ENCODE measurements at places on chromosomes 7 and 10.

- DNase-seq, result no peak
Measured at GRCh38 chr7:36276428-36277248, 113.0 kb upstream of the ANLN start.

GRCh38 chr7:157817433-157817832 lies 480.6 kb downstream of the DNAJB6 start:
- no peak for DNase-seq

DNA sequence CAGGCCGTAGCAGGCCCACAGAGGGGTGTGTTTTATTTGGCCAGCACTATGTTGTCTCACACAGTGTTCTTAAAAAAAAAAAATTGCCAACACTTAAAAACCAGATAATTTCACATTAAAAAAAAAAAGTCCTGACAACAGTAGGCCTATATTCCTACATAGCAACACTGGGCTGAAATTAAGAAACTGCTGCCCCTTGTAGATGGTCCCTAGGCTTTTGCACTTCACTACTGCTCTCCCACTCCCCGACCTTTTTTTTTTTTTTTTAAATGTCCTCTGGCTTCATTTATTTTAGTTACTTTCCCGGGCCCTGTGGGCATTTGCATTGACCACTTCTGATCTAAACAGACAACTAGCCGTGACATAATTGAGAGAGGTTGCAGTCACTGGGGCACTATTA lies 36.0 kb downstream of the SPAG6 start:
- DNase-seq, result no peak

- DNase-seq, result no peak
Measured at GRCh38 chr10:88987243-88987725, 3.3 kb upstream of the FAS start.

- no peak for DNase-seq
Measured at GRCh38 chr7:105638902-105639495, 57.7 kb upstream of the EFCAB10 start.

GRCh38 chr10:91013985-91014384 lies 93.1 kb upstream of the ANKRD1 start:
- no peak for DNase-seq

DNA sequence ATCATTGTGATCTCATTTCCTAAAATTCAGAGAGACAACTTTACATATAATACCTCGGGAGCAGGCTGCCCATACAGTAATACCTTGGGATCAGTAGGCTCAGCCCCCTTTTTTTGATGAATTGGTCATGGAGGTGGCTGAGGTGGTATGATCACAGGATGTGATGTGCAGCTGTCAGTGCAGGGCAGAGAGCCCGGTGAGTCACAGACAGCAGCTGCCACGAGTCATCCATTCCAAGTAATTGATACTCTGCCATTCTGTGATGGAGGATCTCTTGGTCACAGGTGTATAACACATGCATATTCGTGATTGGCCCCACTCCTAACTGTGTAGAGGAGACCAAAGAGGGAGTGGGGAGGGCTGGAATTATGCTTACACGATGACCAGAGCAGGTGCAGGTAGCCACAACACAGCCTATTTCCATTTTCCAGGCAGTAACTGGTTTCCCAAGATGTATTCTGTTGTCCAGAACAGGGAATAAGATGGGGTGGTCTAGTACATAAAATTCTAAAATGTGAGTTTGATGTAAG lies 14.1 kb downstream of the NRCAM start:
- no peak for DNase-seq

DNA sequence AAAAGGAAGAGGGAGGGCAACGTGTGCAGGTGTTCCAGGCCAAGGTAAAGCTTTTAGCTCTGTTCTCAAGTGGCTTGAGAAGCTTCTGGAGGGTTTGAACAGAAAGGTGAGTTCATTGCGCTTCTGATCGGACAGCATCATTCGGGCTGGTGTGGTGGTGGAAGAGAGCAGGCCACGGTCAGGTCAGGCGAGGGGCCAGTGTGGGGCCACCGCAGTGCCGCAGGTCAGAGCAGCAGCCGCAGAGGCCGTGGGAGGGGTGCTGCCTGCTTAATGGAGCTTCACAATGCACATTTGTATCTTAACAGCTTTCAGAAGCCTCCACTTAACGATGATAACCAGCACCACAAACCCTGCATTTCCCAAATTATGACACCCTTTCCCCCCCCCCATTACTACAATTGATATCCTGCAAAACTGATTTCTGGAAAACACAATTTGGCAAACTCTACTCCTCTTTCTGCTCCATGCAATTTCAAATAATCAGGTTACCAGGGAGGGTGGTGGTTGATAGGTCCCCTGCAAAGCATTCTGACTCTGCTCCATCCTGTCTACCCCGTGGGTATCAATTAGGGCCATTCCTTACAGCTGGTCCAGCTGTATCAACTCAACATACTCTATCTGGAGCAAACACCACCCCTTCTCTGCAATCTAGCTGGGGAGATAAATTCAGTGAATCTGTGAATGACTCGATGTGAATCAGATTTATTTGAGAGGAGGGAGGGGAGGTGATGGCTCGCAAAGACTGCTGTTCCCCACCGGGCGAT lies 162.9 kb downstream of the ACTR3B start:
- DNase-seq, result no peak

DNA sequence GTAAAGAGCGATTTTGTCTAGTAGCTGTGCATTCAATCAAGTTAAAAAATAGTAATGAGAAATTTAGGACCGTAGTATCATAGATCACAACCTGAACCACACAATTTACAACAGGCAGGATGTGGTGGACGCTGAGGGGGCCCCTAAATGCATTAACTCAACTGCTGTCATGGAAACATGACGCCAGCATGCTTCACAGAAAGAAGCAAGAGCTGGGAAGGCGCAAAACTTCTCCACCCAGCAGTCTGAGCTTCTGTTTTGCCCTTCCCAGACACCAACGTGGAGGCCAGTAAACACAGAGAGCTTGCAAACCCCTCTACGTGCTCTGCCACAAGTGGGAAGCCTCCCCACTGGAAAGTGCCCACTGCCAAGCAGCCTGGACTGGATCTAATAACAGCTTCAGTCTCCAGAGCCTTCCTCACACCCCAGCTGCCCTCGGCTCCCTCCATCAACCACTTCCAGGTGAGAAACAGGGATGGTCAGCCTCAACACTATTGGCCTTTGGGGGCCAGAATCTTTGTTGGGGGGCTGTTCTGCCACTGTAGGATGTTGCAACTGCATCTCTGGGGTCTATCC lies 151.8 kb downstream of the SFMBT2 start:
- DNase-seq, result no peak

DNA sequence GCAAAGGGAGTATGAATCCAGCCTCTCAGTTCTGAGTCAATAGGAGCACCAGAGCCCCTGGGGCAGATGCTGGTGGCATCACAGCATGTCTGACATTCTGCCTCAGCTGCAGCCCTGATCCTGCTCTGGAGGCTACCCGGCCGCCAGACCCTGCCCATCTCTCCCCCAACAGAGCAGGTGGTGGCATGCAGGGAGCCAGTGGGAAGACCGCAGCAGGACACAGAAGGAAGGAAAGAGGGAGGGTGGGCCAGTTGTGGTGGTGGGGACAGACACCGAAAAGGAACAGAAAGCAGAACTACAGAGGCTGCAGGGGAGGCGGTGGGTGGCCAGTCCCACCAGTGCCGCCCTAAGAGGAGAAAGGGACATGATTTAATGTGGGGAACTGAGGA lies 35.3 kb downstream of the BLNK start:
- DNase-seq, result no peak

DNA sequence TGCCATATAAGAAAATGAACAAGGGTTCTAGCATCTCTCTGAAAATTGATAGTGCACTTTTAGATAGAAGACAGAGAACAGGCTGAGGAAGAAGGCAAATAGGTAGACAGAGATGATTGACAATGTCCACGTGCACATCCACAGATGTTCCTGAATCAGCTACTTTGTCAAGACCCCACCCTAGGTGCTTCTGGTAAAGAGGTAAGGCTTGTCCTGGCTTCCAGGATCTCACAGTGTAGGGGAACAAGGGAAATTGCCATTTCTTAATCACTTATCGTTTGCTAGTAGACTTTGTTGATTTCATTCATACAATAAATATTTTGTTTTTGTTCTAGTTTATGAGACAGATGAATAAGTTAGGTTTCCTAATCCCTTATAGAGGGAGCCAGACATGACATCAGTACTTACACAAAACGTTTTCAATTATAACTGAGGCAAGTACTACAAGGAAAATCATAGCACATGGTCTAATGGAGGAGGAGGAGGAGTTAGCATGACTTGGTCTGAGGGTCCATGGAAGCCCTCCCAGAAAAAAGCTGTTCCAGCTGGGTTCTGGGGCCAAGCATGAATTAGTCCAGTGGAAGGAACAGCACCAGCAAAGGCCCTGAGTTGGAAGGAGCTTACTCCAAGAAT lies 115.9 kb upstream of the ARID5B start:
- no peak for DNase-seq

DNA sequence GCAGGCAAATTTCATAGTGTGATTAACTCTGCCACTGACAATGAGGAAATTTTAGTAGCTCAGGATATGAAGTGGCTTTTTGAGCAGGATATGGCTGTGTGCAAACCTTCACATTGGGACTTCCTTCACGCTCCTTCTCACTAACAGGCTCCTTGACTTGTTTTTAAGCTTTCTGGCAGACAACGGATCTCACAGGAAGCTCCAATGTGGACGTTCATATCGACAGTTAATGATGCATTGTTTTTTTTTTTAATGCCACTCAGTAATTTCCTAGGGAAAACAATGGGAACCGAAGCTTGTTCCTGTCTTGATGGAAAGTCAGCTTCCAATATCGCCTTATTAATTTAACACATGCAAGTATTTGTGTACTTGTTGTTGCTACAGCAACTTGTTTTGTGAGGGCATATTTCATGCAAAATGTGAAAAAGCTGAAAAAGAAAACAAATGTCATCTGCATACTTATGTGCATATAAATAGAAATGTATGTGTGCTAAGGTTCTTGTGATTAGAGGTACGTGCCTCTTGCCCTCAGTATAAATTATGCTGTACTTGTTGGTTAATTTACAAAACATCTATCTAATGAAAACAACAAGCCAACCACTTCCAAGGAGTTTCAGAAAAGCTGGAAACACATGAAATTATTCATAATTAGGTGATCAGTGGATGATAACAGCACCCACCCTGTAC lies 84.7 kb downstream of the NRP1 start:
- DNase-seq, result no peak

GRCh38 chr7:24709585-24710360 lies 47.5 kb downstream of the GSDME start:
- DNase-seq, result no peak

DNA sequence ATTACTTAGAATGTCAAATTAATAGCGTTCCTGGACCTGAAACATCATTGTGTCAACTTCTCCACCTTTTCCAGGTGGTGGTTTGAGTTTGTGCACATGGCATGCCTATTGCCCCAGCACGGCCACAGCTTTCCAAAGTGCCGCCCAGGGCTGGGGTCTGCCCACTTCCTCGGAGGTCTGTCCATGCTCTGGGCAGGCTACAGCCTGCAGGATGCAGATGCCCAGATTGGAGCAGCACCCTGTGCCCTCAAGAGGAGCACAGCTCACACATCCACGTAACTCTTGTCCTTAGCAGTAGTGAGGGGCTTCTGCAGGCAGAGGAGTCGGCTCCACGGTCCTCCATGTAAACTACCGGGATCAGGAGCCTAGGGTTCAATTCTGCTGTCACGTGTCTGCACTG lies 238.6 kb downstream of the EBF3 start:
- no peak for DNase-seq

DNA sequence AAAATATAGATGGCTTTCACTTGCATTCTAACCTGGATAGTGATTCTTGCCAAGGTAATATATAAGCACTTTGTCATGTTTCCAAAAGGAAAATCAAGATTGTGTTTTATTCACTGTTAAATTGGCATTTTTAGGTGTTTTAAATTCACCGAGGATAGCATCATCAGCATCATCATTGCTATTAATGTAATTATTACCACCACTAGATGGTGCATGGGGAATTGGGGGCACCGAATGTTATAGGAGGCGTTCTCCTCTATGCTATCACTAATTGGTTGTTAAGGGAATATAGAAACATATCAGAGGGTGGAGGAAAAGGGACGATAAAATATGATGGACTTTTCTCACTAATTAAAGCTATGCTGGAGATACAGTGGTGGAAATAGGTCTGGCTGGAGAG lies 95.5 kb downstream of the CELF2 start:
- DNase-seq, result no peak

- DNase-seq, result no peak
Measured at GRCh38 chr7:28980451-28981160, 22.5 kb upstream of the TRIL start.

- no peak for DNase-seq
Measured at GRCh38 chr10:82924711-82925110, 1049.7 kb downstream of the NRG3 start.

GRCh38 chr10:82041018-82041417 lies 166.0 kb downstream of the NRG3 start:
- DNase-seq, result no peak

GRCh38 chr10:62653254-62653653 lies 151.3 kb upstream of the ADO start:
- no peak for DNase-seq

GRCh38 chr10:76354212-76354738 lies 922.9 kb downstream of the LRMDA start:
- no peak for DNase-seq

- no peak for DNase-seq
Measured at GRCh38 chr10:100155936-100156335, 29.9 kb downstream of the ERLIN1 start.

GRCh38 chr7:118052336-118052735 lies 131.6 kb upstream of the LSM8 start:
- no peak for DNase-seq

DNA sequence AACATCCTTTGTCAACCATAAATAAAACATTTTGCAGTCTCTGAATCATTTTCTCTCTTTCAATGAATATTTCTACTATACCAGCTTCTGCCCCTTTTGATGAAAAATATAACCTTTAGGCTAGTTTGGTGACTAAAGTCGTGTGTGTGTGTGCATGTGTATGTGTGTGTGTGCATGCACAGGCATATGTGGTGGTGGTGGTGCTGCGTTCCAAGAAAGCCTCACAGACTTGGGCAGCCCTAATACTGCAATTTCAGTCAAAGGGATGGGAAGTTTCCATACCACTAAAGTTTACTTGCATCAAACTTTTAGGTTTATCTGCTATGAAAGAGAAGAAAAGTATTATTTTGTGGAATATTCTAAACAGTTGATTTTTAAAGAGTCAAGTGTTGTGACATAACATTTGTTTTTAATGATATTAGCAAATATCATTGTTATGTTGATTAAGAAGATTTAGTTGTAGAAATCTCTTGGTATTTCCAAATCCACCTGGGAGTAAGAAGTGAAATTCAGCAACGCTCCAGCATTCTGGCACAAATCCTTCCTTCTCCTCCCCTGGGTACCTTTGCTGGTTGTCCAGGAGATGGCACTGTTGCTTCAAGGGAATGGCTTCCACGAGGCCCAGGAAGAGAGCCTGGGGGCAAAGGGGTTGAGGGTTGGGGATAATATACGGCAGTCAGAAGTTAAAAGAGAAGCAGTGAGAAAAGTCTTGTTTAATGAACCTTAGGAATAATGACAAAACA lies 41.5 kb downstream of the ASB4 start:
- peak; percentile 8 for DNase-seq

- DNase-seq, result no peak
Measured at GRCh38 chr10:1382711-1383110, 326.5 kb downstream of the WDR37 start.

All from AG09309 (cell line).